RPMI8226 (cell line): ENCODE measurements at places on chromosomes 5 and 9.

DNA sequence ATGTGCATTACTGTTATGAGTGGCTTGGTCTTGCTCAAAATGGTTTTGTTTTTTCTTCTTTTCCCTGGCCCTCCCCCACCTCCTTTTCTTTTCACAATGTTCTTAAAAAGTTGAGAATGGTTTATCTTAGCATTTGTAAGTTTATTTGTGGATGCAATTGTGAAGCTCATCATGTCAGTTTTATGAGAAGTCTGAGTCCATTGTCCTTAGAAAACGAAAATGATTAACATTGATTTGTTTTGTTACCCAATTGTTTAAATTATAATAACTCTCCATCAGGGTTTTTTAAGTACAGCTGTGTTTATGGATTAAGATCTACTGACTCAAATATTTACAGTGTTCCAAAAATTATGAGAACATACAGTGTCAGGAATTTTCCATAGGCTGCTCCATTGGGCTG is 511.3 kb upstream of the PAPPA start:
- no peak for DNase-seq

GRCh38 chr5:82594097-82594496 is 315.9 kb upstream of the RPS23 start:
- DNase-seq: no peak

DNA sequence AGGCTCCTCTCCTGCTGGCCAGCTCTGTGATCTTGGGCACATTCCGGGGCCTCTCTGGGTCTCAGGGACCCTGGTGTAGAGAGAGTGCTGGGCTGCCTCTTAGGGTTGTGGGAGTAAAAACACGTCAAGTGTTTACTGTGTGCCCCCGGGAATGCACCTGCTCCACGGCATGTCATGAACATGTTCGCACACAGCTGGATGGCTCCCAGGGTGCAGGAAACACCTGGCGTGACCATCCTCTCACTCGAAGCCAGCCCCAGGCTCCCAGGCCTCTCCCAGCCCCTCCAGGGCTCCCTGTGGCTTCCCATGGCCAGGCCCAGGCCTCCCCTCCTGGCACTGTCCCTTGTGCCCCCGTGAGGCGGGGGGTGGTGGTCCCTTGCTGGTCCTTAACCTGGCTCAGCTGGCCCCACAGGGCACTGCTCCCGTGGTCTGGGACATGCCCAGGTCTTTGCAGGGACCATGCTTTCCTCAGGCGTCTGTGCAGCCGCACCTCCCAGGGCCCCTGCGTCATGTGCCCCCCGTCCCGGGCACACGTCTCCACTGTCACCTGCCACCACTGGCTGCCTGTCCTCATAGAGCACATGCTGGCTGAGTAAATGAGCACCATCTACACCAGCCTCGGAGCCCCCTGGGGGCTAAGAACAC is 44.9 kb downstream of the SLC6A3 start:
- peak; percentile 68 for DNase-seq

DNA sequence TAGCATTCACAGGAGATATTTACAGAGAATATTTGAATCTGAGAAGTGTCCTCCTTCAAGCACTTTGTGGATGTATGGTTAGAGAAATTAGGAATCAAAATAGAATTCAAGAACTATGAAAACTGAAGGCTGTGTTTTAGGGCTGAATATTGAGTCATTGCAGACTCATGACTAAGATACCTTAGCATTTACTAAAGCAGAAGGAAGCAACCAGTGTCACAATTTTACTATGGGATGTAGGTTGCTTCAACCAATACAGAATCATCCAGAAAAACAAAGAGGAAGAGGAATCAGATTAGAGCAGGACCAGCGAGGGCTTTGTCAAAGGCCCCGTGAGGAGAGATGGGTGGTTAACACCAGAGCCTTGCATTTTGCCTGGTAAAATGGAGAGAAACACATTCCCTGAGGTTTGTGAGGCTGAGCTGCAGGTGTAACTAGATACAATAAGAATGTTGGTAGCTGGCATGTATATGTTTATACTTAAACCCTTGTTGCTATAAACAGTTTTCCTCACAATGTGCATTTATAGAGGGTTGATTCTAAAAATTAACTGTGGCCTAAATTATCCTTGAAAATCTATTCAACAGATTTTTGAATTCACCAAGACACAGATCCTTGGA is 518.1 kb downstream of the AGTPBP1 start:
- no peak for DNase-seq

DNA sequence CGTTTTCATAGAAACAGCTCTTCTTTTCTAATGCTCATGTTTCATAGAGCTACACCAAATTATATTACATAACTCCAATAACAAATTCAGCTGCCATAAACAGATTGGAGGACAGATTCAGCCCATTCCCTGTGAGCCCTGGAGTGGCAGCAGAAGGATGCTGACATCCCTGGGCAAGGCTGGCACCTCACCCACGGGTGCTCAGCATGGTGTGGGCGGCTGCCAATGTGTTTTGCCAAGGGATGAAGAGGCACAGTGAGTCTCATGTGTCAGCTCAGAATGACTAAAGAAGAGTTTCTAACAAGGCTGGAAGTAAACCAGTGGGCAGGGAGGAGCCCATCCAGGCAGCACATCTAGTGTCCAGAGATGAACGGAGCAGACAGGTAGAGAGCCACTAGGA is 127.1 kb upstream of the ICE1 start:
- DNase-seq: no peak

GRCh38 chr5:150758203-150758530 is 650 bp downstream of the DCTN4 start:
- no peak for DNase-seq

DNA sequence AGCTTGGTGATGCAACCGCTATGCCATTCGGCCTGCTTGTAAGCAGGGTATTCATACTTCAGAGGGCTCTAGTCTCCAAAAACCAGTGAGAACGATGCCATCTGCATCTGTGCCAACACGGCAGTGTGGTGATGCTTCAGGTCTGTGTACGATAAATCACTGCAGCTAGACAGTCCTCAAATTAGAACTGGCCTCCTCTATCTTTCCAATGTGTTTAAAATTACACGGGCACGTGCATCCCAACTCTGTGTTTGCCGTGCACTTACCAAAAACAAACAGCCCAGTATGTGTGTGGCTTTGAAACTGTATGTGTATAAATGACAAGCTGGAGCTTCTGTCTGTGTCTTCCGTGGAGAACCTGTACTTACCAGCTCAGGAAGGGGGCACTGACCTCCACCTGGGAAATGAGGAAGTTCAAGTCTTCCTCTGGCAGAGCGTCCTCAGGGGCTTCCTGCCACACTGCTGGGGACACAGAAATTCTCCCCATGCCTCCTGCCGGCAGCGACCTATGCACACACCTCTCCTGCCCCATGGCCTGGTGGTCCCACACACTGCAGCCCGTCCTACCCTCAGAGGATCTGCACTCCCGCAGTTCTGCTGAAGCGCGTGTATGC is 12.3 kb downstream of the MED10 start:
- DNase-seq: no peak

- no peak for DNase-seq
These were observed 1842.3 kb upstream of the CDH6 start for GRCh38 chr5:29351170-29351569.

GRCh38 chr5:159286420-159287035 is 23.4 kb downstream of the UBLCP1 start:
- peak; percentile 56 for DNase-seq

DNA sequence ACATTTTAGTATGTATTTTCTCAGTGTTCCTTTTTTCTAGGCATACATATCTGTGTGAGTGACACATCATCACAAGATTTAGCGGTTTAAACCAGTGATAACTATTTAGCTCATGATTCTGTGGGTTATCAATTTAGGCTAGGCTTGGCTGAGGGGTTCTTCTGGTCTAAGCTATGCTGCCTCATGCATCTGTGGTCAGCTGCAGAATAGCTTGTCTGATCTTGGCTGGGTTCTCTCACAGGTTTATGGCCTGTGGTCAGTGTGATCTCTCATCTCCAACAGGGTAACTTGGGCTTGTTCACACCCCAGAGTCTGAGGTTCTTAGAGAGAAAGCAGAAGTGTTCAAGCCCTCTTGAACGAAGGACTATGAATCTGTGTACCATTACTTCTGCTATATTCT is 363.3 kb downstream of the KDM4C start:
- DNase-seq: no peak

DNA sequence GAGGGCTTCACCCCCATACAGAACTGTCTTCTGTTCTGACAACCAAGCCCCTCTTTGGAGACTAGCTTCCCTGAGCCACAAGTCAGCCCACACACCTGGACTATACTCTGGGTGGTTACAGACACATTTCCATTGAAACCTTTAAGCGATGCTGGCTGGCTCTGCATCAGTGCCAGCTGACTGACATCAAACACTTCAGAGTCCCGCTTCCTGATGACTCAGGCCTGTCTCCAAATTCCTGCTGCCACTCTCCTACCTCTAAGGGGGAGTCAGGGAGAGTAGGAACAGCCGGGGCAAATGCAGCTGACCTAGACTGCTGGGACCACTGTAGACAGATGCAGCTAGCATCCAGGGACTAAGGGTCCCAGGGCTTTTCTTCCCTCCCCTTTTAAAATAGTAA is 59.4 kb downstream of the SIL1 start:
- DNase-seq: no peak

DNA sequence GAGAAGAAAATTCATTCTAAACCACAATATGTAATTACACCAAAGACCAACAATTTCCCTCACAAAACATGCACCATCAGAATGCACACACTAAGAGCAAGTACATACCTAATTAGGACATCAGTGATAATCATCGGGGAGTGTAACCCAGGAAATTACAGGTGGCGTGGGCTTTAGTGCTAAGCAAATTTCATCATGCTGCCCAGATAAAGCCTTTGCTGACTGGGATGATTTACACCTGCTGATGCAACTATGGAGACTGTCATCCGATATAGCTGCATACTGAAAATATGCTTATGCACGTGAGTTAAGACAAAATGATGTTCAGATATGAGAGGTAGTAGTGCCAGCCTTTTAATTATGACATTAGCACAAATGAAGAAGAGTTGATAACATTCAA is 123.2 kb downstream of the DCP2 start:
- no peak for DNase-seq

- DNase-seq: no peak
These were observed 391.9 kb upstream of the PRR16 start for GRCh38 chr5:120072068-120072761.

DNA sequence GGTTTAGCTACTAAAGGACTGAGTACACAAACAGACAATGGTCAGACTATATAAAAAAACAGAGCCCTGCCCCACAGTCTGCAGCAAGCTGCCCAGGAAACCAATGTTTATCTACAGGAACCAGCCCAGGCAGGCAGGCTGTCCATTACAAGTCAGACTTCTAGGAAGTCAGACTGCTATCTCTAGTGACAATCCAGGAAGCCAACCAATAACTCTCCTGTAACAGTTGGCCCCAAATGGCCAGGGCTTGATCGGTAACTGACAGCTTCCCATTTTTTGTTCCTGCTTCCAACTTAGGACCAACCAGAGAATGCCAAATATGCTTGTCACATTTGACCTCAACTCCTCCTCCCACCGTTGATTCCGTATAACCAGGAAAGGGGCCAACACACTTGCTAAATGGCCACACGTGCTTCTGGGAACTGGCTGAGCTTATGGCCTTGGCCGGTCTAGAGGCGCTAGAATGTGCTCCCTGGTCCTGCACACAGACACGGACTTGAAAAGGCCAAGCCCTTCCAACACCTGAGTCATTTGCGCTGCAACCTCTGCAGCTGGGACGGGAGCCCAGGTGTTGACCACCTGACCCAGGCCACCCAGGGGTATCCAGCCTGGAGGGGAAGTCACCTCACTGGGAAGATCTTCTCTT is 79.6 kb upstream of the CDK20 start:
- no peak for DNase-seq

GRCh38 chr5:177195307-177195952 is 61.9 kb downstream of the NSD1 start:
- no peak for DNase-seq

- peak; percentile 36 for DNase-seq
These were observed 55.6 kb downstream of the ARHGEF37 start for GRCh38 chr5:149636861-149637246.

DNA sequence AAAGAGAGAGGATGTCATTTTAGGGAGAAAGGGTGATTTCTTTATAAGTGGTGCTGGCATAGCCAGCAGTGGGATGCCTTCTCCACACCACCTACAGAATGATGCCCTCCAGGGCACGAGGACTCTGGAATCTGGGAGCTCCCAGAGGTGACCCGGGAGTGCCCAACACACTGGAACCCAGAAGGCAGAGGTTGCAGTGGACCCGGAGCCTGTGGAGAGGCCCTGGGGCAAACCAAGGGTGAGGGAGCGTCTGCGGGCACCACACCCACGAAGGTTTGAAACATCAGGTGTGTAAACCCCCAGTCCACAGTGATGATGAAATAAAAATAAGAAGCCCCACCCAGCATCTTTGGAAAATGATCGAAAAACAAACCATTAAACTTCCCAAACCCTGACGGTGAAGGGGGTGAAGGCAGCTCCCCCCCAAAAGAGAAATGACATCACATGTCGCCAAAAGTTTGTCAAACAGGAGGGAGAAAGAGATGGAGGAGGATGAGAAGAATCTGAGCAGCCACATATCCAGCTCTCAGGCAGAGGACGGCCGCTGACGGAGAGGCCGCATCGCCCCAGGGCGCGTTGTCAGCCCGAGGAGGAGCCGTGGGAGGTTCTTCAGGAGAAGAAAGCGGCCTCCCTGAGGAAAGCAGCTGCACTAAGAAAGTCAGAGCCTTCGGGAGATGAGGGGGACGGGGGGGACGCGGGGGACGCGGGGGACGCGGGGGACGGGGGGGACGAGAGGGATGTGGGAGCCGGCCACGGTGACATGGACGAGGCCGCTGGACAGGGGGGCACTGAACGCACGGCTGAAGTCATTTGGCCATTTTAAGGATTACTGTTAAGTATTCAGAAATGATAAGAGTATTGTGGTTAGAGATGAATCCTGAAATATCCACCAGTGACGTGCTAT is 43.1 kb upstream of the NSMF start:
- DNase-seq: no peak

- DNase-seq: no peak
These were observed at the start of gene ZNF462 for GRCh38 chr9:106862821-106863720. ZNF462 (plus strand) TSS chr9:106863166; CDS start chr9:106923384, 60,218 bp downstream.

DNA sequence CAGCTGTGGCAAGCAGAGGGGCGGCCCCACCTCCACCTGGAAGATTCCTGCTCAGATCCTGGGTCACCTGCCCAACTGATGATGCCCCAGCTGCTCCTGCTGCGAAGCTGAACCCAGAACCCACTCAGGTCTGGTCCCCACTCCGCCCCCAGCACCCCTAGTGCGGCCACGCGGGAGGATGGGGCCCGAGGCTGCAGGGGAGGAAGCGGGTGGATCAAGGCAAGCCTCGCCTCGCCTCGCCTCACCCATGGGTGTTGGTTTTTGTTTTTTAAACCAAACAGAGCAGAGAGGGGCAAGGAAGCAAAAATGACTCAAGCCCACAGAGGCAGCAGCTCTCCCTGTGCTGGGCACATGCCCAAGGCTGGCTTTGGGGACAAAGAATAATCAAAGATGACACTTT is 23.2 kb downstream of the ABO start:
- DNase-seq: no peak
